Activated CD8-positive, alpha-beta memory T cell treated with anti-CD3 and anti-CD28 coated beads for 1 hour (primary cell): ENCODE measurements at places on chromosomes 1 and 21.

GRCh38 chr1:241713316-241713715 is 61.2 kb downstream of the WDR64 start:
- DNase-seq, result no peak

- no peak for DNase-seq
Measured at GRCh38 chr1:176899321-176899720, 265.2 kb downstream of the ASTN1 start.

- DNase-seq, result no peak
Measured at GRCh38 chr1:98044766-98045165, 123.9 kb upstream of the DPYD start.

- no peak for DNase-seq
Measured at GRCh38 chr21:30146558-30147282, 19.9 kb downstream of the CLDN17 start.
